ENCODE measurements at places on chromosomes 5 and 9.

DNA sequence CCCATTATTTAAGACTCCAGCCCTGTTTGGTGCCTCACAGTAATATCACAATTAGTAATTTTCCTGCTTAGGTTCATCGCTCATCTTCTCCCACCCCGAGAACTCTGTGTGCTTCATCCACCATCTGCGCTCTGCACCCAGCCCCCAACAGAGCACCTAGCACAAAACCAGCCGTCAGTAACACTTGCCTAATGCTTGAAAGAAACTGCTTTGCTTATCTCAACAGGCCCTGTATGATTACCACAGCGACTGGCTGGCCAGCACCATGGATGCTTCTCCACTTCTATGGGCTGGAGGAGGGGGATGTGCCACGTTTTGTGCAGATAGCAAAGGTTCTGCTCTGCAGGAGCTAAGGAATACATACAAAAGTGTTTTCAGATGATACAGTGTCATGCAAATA lies 166.8 kb downstream of the SPOCK1 start:
- no peak for DNase-seq

DNA sequence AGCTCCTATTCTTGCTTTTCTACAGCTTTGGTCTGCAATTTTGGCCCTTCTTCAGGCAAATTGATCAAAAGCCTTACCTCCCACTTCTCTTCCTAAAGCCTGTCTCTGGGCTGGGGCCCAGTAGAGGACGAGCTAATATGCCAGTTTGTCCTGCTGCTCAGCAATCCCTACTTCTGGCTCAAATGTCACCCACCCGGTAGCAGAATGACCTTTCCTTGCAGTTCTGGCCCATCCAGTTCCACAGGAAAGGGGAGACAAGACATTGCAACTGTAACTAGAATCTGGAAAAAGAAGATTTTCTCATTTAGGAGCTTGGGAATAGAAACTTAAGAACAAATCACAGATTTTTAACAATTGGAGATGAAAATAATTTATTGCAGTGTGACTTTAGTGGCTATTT lies 261.5 kb downstream of the RAB3C start:
- DNase-seq, result no peak

- DNase-seq, result no peak
These were observed 660.3 kb downstream of the TLR4 start for GRCh38 chr9:118364266-118365106.

DNA sequence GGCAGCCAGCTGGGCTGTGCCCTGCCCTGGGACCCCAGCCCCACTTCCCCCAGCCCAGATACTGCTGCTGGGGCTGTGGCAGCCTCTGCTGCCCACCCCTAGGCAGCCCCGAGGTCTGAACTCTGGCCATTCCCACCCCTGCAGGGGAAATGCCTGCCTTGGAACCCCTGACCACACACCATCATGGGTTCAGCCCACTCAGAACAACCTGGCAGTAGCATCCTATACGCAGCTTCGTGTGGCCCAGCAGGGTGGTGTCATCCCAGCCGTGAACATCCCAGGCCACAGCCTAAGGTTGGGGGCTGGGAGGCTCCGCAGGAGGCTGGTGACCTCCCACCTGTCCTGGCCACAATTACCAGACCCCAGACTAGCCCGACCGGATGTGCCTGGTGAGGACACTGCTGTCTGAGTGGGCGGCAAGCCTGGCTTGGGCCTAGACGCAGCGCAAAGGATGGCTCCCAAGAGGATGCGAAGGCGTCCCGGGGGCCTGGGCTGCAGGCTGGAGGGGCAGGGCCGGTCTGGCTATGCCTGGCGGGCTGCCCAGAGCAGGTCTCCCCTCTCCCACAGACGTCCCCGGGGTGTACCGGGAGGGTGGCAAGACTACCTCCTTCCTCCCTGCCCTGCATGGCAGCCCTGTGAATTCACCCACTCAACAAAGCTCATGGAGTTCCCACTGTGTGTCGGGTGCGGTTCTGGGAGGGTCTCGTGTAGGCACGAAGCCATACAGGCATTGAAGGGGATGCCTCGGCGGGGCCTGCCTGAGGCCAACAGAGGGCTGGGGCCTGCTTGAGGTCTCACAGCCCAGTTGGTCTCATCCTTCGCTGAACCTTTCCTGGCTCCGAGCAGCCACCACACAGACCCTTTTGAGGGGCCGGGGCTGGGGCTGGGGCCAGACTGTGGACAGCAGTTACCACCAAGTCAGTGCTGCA lies 1.5 kb upstream of the SLC34A3 start:
- no peak for DNase-seq

DNA sequence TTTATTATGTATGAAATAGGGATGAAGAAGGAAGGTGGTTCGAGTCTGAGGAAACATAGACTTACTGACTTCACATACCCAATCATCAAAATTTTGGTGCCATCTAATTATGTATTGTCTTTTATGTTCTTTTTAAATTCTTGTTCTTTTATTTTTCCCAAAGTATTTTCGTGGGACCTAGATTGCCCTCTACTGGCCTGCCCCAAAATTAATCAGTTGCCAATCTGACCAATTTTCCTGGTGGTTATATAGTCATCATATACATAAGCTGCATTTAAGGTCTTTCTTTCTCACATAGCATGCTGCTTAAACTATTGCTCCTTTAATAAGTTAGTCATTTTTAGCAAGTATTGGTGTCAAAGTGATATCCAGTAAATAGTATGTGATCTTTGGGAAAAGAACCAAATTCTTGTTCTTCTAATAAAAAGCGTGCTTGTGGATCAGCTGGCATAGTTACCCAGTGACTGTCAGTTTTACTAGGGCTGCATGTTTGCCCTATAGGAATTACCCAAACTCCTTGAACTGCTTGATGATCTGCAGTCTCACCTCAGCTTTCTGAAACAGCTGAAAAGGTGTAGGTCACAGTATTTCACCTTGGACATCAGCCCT lies 223.5 kb downstream of the SH3GL2 start:
- no peak for DNase-seq

- DNase-seq, result no peak
These were observed 340.3 kb downstream of the KDM4C start for GRCh38 chr9:7097785-7098752.

GRCh38 chr5:57175551-57176309 lies 1.9 kb downstream of the GPBP1 start:
- no peak for DNase-seq

DNA sequence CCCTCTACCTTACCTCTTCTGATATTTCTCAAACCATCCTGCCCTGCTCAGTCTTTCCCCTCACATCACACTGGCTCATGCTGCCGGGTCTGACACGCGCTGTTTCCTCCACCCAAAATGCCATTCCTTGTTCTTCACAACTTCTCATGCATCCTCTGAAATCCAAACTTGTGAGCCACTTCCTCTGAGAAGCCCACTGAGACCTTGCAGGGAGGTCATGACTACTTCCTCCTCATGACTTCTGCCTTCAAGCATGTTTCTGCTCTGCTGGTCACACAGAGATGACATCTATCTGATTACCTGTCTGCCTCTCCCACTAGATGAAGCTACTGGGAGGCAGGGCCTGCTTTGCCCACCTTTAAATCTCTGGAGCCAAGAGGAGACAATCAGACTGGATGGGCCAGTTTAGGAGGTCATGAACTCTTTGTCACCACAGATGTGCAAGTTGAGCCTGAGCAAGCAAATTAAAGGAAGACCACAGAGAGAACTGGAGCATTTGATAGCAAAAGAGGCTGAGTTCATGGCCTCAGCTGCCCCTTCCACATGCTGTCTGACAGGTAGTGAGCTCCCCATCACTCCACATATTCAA lies 119.8 kb upstream of the TBC1D2 start:
- no peak for DNase-seq

Data from WERI-Rb-1 (cell line).